GDM1 (cell line): ENCODE measurements at places on chromosomes 1 and 21.

DNA sequence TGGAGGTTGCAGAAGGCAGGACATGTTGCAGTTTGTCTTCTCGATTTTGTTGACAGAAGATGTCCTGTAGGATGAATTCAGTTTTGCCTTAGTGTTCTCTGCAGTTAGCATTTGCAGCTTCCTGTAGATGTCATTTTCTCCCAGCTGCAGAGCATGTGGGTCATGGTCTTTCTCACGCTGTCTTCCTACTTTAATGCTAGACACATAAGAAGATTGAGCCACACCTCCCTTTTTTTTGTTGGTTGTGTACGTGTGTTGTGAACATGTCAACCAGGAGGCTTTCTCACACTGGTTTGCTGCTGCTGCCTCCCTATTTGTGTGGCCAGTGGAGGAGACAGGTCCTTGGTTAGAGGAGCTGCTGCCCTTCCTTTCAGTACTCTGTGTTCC lies 110.7 kb downstream of the VPS13D start:
- DNase-seq, result no peak

DNA sequence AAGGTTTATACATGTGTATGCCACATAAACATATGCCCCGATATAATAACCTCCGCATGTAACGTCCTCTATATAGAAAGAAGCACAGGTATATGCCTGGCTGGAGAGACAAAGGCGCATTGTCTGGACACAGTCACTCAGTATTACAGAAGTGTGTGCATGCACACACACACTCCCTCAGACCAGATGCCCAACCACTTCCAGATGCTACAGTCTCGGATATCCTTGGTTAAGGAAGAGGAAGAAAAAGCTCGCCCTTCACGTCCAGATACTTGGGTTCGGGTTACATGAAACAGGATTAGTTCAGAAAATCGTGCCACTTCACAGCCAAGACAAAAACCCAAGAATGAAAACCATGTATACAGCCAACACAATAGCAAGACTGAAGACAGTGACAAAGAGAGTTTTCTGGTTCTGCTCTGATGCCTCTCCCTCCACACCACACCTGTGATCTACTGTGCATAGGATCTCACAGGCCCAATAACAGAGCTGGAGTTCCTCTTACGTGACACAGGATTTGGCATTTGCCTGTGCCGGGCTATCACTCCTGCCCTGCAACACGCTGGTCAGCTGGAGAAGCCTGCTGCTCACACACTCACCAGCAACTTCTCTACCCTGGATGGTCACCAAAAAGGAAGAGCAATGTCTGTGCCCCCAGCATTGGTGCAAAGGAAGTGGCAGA lies 75.0 kb downstream of the SSBP3 start:
- no peak for DNase-seq

- no peak for DNase-seq
Observed at GRCh38 chr1:11611638-11612327, 42.4 kb downstream of the FBXO2 start.

DNA sequence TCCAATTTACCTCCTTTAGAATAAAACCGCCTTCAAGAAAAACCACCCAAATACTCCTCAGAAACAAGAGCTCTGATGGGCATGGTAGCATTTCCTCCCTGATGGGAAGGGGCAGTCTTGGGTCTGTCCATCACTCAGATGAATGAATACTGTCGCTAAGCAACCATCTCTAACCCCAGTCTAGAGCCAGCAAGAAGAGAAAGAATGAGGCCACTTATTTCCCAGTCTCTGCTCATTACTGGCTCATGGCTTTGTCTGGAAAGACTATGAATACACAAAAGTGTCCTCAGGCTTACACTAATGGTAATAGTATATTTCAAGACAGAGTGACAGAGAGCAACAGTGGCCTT lies 51.0 kb upstream of the F3 start:
- no peak for DNase-seq

DNA sequence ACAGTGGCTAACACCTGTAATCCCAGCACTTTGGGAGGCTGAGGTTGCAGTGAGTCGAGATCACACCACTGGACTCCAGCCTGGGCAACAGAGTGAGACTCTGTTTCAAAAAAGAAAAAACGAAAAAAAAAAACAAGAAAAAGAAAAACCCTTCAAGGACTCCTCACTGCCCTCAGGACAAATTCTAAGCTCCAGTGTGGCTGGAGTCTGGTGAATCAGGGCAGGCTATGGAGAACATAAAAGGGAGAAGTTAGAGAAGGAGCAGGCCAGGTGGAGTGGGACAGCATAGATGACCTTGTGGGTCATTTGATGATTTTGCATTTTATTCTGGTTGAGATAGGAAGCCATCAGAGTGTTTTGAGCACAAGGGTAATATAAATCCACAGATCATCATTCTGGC lies 12.5 kb upstream of the UAP1 start:
- DNase-seq, result no peak

- no peak for DNase-seq
Observed at GRCh38 chr21:32370998-32371766, 21.6 kb downstream of the URB1 start.
